Stimulated activated CD4-positive, alpha-beta T cell treated with anti-CD3 and anti-CD28 coated beads, Interleukin-4, amount 100 ng/mL, for 1 hour (primary cell): ENCODE measurements at places on chromosomes 2 and 18.

DNA sequence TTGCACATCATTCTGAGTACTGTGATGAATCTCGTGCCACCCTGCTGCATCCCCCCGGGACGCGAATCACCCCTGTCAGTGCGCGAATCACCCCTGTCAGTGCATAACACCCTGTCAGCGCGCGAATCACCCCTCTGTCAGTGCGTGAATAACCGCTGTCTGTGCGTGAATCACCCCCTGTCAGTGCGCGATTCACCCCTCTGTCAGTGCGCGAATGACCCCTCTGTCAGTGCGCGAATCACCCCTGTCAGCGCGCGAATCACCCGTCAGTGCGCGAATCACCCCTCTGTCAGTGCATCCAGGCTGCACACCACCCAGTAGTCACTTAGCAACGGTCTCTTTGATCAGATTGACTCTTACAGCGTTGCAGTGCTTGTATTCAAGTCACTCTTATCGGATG lies 134.4 kb upstream of the TPO start:
- DNase-seq, result no peak

DNA sequence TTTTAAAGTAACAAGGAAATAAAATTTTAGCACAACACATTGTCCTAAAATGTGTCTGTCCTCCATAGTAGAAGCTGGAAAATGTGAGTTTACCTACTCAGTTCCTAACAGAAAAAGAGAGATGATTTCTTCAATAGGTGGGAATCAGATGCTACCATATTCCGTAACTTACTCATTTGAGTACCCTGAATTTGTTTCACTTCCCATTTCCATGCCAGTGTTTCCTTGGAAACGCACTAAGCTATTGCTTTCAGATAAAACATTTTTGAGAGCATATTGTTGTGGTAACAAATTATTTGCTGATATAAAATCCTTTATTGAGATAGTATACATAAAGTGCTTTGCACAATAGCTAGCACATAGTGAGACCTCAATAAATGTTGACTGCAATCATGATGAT lies 137.5 kb upstream of the BARD1 start:
- no peak for DNase-seq

DNA sequence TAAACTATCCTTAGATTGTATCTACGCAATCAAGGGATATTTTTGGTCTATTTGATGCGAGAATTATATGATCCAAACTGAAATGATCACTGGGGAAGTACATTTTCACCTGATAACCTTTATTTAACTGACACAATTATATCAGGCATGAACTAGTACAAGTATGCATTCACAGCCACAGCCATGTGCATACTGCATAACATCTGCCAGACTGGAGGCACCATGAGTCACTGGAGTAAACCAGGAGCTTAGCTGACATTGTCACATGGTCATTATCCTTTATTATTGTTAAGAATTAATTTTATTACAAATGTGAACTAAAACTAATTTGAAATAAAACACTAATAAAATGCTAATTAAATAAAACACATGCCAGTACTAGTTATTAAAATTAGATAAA lies 1127.1 kb downstream of the DPP10 start:
- no peak for DNase-seq

DNA sequence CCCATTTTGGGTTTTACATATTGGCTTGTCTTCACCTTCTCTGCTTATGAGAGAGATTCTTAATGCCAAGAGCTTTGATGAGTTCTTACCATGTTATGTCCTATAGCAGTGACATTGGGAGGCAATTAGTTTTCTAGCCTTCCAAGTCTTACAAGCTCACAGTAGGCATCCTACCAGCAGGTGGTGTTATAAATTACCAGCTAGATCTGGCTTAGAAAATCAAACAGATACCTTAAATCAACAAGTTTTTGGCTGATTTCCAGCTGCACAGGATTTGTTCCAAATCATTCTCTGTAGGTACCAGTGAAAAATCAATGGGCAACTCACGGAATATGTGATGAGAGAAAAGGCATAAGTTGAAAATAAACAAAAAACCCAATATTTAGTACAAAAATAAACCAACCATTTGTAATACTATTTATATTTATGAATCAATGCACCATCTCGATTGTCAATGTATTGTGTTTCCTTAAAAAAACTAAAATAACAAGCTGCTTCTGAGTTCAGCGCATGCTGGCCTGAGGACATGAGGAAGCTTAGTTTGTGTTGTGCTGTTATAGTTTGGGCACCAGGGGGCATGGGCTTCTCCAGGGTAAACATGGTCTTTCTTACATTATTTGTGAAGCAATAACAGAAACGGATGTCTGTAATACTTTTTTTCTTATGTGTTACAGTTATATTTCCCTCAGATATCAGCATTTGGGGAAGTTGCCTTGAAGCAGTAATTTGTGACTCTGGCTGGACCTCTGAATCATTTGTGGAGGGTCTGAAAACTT lies 34.1 kb upstream of the NXPH2 start:
- DNase-seq, result no peak

DNA sequence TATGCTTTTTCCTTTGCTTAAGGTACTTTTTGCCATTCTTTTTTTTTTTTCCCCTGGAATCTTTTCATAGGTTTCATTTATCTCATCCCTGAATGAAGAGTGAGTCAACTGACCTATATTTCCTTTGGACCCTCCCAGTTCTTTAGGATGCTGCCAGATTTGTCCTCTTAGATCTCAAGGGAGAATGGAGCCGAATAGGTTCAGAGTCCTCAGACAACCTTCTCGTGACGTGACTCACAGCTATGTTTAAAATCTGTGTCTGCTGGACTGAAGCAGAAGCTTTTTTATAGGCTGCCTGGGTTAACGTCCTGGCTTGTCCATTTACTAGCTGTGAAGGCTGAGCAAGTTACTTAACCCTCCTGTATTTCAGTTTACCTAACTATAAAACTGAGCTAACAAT lies 358.6 kb downstream of the DLGAP1 start:
- DNase-seq, result no peak

DNA sequence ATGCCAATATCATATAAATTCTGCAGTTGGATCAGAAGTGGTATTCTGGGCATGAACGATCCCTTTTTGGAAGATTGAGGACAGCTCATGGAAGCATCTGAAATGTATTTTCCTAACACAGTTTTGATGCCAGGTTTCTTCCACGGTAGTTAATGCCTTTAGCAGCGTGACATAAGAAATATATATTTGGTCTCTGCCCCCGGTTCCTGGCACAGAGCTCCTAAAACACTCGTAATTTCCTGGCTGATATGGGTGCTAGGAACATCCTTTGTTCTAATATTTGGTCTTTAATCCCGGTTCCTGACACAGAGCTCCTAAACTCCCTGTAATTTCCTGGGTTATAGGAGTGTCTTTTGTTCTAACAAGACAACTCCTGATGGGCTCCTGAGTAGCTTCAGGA lies 8.2 kb upstream of the CABLES1 start:
- DNase-seq, result no peak

DNA sequence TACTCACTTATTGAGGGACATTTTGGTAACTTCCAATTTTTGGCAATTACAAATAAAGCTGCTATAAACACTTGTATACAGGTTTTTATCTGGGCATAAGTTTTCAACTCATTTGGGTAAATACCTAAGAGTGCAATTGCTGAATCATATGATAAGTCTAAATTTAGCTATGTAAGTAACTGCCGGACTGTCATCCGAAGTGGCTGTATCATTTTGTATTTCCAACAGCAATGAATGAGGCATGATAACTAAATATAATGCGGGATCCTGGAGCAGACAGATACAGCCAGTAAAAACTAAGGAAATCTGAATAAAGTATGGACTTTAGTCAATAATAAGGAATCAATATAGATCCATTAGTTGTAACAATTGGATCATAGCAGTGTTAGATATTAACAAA lies 156.5 kb upstream of the RMP24 start:
- DNase-seq, result no peak

GRCh38 chr2:200223205-200223784 lies 83.2 kb upstream of the SPATS2L start:
- no peak for DNase-seq

DNA sequence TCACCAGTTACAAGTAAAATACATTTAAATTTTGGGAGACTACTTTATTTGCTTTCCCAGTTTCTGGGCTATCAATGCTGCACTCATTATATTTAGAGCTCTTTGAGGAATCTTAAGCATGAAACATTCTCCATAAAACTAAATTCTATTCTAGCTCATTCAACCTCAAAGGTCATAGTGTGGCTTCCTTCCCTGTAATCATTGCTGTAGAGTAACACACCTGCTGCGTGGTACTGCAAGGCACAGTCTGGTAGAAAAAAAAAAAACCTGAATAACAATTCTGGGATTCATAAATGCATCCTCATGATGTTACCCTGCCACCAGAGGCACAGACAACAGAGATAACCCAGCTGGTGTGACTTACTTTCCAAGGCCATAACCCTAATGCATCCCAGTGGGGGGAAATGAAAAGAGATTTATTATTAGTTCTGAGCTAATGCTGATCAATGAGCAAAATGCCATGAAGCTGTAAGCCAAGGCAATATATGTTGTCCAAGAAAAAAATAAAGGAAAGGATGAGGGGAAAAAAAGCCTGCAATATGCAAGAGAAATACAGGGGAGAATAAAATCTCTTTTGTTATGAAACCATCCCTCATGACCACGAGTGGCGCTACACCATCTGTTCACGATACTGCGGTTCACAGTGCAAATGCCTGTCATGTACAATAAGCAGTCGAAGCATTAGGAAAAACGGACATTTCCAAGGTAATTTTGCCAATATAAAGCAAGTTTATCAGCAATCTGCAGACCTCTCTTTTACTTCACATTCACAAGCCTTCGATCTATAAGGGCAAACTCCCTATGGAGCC lies 1481.6 kb upstream of the PIK3C3 start:
- DNase-seq, result no peak

GRCh38 chr2:179532863-179533278 lies 268.2 kb upstream of the SESTD1 start:
- DNase-seq, result no peak

DNA sequence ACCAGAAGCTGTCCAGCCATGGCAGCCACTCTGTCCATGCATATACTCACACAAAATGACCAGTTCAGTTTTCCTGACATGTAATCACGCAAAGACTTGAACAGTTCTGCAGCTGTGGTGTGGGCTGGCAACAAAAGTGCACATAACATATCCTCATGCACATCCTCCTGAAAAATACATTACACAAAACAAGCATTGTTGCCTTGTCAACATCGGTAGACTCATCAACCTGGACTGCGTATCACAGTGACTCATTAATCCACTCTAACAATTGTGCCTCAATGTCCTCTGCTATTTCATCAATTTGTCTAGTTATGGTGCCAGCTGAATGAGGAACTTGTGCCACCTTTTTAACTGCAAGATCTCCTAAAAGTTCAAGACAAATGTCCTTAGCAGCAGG lies 19.5 kb downstream of the RBKS start:
- no peak for DNase-seq

GRCh38 chr18:30775629-30776028 lies 266.9 kb downstream of the DSC3 start:
- DNase-seq, result no peak

DNA sequence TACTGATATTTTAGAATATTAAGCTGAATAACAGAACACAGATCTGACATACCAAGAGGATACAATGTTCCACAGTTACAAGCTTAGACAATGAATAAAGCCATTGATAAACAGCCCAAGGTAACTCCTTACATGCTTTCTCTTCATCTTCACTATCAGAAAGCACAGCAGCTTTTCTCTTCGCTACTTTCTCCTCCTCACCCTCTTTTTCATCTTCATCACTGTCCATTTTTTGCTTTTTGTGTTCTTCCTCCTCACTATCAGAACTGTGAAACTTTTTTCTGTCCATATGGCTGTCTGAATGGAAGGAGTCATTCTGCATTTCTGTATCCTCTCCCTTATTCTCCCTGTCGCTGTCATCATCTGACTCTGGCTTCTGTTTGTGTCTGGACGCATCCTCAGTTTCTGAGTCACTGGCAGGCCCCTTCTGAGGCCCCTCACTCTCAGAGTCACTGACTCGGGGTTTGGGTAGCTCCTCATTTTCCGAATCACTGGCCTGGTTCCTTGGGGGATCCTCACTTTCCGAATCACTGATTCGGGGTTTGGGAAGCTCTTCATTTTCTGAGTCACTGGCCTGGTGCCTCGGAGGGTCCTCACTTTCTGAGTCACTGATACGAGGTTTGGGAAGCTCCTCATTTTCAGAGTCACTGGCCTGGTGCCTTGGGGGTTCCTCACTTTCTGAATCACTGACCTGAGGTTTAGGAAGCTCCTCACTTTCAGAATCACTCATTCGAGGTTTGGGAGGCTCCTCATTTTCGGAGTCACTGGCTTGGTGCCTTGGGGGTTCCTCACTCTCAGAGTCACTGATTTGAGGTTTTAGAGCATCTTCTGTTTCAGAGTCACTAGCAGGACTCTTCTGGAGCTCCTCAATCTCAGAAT lies 21.5 kb downstream of the IWS1 start:
- DNase-seq, result no peak

DNA sequence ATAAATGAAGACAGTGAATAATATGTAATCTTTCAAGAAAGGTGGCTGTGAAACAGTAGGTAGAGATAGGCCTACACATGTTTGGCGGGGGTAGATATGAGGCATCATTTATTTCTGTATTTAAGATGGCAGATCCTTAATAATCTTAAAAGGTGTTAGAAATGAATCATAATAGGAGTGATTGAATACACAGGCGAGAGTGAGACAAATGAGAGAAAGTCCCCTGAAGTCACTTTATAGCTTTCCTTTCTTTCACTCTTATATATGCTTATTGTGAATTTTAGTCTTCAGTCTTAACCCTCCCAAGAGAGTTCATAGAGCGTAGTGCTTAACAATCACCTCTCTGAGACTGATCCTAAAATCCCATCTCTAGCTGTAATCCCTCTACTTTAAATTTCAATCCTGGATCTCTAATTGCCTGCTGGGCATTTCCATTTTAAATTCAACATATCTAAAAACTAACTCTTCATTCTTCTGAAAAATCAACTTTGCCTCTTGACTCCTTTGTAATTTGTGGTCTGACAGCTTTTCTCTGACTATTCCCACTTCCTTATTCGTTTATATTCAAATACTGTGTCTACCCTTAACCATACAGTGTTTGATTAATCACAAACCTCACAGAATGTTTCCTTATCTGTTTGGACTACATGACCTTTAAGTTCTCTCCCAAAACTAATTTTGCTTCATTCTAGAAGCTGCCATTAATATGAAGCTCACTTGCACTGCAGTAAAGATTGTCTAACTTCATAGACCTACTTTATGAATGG lies 463.7 kb upstream of the FSIP2 start:
- no peak for DNase-seq

GRCh38 chr2:85110991-85111560 lies 22.1 kb upstream of the TCF7L1 start:
- DNase-seq, result no peak

DNA sequence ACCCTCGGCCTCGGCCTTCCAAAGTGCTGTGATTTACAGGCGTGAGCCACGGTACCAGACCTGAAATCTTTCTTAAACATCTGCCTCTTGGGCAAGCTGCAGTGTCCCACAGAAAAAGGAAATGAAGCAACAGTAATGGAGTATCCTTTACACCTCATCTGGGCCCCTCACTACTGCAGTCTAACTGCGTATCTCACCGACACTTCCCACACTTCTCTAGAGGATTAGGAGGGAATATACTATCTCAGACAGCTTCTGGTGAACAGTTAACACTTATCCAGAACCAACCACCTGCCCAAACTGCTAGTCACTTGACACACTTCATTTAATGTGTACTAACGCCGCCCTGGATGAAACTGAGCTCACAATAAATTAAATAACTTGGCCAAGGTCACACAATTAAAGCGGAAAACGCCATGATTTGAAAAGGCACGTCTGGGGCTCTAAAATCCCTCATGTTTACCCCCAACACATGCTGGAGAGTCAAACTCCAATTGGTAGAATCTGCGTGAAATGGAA lies 993 bp downstream of the COX7A2L start:
- DNase-seq, result no peak
